ENCODE measurements at places on chromosomes 13 and 19. TPM values are rescaled to one million over a fixed set of nuclear protein-coding genes. Genes with fewer than 3 reads are reported as not detected.

DNA sequence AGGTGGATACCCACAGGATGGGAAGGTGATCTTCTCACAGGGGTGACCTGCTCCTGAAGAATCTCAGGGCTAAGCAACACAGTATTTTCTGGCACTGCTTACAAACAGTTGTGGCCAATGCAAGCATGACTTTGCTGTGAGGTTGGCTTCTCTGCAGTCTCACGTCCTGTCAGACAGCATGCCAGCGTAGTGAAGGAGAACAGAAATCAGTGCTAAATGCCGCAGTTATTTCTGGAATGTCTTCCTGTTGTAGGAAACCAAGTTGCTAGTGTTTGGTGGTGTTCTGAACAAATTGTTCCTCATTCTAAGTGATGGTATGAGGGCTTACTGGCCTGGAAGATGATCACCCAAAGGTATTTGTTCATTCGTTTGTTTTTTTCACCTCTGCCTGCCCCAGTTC is 320.1 kb downstream of the MTUS2 start:
- no peak for DNase-seq

DNA sequence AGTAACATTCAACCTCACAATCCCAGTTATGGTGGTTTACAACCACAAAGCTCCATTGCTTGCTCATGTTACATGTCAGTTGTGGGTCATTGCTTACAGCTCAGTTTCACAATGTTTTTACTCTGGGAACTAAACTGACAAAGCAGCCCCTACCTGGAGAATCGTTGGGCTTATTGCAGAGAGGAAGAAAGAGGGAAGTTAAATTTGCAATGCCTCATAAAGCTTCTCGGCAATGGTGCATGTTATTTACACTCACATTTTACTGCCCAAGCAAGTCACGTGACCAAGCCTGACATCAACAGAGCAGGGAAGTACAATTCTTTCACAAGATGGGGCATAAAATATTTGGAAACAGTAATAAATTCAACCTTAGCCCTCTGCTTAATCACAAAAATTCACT is 441.6 kb downstream of the TDRD3 start:
- no peak for DNase-seq

- DNase-seq = no peak
Observed at GRCh38 chr13:28094306-28094705, 6.1 kb downstream of the FLT3 start.

- DNase-seq = no peak
Observed at GRCh38 chr19:17285415-17286135, 3.9 kb downstream of the ANKLE1 start.

DNA sequence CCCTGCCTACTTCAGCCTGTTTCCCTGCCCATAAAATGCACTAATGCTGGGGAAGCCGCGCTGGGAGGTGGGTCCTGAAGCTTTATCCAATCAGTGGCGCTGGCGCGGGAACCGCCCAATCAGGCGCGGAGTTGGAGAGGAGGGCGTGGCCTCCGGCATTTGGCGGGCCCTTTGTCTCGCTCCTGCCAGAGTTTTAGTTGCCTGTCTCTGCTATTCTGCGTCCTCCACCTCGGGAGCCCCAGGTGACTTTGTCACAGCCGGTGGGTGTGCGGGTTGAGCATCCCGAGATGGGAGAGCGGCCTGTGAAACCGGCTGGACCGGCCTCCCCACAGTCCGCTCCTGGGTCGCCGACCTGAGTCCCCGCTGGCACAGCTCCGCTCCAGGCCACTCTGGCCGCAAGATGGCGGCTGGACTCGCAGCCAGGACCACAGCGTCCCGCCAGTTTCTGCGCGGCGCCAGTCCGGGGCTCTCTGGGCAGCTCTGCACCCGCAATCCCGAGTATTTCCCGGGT is 30.7 kb upstream of the ZNF429 start:
- DNase-seq = peak; percentile 74

GRCh38 chr19:45423033-45423588 is 606 bp downstream of the ERCC1 start:
- DNase-seq = no peak

- no peak for DNase-seq
Observed at GRCh38 chr13:29106651-29107050, 286.5 kb downstream of the MTUS2 start.

Gene ARHGAP45
- total RNA-seq = 41.2 TPM

Gene PRSS57
- total RNA-seq = 0.95 TPM

Gene ADGRE2
- total RNA-seq = 19.7 TPM

Gene C5AR2
- total RNA-seq = 15.4 TPM
